HEK293T (cell line): ENCODE measurements at places on chromosomes 12 and 14.

DNA sequence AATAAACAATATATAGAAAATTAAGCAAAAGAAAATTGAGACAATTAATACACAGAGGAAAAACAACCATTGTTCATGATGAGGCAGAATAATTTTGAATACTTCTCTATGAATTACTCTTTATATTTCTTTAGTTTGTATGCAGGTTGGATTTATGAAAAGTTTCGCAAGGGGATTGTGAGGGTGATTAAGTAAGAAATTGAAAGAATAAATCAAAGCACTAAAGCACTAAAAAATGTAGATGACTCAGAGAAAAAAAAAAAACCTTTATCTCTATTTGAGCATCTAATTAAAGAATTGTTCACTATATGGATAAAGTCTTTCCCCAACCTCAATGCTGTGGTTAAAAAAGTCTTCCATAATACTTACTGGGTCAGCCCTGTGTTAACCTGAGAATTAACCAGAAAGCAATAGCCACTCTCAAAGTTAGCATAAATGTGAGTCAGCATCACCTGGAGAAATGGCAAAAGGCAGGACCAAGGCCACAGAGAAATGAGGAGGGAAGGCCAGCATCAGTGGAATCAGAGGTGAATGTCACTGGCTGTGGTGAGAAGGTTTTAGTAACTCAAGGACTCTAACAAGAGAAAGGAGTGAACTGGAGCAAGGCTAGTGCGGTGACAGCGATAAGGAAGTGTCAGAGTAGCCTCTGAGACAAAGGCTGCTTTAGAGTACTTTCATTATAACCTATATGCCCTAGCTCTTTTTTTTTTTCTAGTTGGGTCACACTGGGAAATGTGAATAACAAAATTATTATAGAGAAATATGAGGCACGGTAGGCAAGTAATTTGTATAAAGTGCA is 310.4 kb downstream of the KCNC2 start:
- DNase-seq: no peak

DNA sequence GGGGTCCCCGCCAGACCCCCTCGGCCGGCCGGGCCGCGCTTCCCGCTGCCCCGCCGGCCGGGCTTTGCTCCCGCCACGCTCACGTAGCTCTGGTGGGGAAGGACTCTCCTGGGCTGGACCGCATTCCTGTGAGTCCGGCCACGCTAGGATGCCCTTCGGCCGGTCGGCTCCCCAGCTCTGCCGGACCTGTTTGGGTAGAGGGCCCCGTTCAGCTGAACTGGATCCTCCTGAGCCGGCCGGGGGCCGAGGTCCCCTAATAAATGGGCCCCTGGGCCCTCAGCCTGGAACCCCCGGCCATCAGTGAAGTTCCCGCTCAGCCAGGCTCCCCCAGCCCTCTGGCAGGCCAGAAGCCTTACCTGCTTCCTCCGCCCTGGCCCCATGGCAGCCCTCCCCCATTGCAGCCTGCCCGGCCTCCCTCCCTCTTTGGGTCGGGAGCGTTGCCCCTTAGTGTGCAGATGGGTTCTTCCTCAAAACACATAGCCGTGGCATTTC is 593 bp downstream of the UNC119B start:
- DNase-seq: peak; percentile 42

GRCh38 chr12:131063960-131064359 is 110.3 kb downstream of the ADGRD1 start:
- DNase-seq: no peak

DNA sequence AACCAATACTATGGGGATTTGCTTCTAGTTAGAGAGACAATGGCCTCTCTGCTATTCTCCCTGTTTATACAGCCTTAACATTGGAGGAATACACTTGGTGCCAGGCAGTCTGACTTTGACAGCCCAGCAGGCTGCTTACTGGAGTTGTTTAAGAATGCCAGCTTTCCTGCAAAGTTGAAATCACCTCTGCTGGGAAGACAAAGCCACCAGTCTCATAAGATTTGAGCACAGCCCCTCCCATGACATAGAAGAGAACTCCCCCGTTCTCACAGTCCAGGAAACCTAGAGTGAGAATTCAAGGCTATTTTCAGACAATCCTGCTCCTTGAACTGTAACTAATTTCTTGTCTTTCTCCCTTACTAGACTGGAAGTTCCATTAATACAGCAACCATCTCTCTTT is 21.1 kb upstream of the CATSPERB start:
- no peak for DNase-seq

DNA sequence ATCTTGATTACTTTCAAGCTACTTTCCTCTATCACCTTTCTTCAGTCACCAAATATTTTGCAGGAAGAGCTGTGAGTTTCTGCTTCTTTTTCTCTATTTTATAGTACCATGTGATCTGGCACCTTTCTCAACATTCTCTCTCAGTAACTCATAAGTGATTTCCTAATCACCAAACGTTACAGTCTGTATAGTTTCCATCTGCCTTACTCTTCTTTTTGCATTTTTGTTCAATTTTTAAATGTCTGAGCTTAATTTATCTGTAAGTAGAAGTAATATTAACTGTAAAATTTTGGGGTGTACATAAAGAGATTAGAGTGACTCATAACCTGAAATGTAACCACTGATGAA is 422.1 kb upstream of the SYT1 start:
- DNase-seq: no peak

DNA sequence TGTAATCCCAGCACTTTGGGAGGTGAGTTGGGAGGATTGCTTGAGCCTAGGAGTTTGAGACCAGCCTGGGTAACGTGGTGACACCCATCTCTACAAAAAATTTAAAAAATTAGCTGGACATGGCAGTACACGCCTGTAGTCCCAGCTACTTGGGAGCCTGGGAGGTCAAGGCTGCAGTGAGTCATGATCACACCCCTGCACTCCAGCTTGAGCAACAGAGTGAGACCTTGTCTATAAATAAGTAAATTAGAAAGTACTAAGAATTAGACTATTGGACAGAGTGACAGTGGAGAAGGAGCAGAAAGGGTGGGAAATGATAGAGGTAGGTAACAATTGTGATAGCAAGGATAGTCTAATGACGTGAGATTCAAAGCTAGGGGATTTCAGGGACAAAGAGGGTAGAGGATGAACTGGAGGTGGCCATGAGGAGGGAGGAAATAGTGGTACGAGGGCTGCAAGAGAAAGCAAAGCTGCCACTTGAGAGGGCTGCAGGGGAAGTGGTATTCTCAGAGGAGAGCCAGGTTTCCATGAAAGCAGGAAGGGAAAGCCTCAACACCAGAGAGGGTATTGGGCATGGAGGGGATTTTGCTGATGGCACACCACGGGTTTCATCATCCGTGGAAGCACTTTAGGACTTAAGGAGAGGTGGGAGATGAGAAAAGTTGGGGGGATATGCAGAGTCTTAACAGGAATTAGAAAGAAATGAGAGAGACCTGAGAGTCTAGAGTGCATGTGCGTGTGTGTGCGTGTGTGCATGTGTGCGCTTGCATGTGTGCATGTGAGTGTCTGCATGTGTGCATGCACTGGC is 85.6 kb downstream of the SYNE2 start:
- DNase-seq: no peak

DNA sequence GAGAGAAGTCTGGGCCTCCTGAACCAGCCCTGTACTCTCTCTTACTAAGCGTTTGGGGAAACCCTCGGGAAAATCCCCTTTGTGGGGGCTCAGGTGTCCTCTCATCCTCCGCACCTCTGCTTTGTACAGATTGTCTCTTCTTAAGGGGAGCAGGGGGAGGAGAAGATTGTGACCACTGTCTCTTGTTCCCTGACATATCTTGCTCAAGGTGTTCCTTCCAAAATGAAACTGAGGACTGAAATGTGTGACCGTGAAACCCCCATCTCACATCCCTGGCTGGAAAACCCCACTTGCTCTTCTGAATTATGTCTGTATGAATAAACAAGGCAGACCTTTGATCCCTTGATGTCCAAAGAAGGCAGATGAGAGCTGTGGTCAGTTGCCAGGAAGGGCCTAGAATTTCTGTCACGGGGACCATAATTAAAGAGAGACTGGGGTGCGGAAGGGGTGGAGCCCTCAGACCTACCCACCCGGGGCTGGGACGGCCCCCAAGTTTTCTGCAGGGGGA is 369.8 kb downstream of the AACS start:
- DNase-seq: no peak

DNA sequence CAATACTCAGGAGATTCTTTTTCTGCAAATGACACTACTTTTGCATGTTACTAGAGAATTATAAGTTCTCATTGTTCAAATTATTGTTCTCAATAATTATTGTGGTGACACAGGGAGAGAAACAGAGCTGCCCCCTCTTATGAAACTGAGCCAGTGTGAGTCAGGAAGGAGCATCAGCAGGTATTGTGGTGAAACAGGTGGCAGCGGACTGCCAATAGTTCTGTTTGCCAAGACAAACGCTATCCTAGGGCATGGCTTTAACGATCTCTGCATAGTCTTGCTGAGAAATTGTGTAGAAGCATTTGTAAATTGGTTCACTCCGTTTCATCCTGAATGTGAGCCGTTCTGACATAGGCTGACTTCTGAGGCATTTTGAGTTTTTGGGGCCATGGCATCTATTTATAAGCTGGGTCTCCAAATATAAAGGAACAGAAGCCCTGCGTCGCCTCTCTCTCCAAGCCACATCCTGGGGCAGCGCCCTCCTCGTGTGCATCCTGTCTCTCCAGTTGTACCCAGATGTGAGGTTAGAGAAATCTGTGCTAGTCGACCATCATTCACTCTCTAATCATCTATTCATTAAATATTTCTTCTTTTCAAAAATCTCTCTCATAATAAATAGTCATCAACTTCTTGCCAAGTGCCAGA is 15.8 kb upstream of the PPP4R4 start:
- DNase-seq: no peak

GRCh38 chr14:56528927-56529326 is 50.7 kb upstream of the TMEM260 start:
- no peak for DNase-seq

- DNase-seq: no peak
These were observed 12.0 kb downstream of the IGF1 start for GRCh38 chr12:102468261-102468915.

DNA sequence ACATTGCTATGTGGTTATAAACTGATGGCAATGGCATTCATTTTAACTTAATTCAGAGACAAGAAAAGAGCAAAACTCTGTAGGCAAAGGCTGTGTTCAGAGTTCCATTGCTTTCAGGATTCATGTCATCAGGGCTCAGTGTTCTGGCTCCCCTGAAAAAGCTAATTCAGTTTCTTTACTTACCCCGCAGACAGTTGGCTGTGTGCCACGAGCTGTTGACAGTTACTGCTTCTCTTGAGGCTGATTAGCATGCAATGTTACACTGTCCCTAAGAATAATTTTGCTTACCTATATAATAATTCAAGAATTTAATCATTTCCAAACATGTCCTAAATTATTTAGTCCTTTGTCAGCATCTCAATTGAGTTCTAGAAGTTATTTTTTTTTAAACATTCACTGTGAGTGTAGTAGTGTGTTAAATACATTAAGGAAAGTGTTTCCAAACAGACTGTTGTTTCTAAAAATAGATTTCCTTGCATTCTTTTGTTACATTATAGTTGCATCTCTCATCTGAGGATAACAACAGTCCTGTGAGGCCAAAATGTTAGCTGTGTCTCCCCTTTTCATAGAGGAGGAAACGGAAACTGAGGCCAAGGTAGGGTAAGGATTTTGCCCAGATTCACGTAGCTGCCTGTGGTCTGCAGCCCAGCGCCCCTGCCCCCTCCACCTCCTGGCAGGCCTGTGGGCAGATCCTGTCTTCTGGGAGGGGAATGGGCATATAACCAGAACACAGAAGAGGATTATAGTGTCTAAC is 98.6 kb downstream of the PELI2 start:
- DNase-seq: no peak

DNA sequence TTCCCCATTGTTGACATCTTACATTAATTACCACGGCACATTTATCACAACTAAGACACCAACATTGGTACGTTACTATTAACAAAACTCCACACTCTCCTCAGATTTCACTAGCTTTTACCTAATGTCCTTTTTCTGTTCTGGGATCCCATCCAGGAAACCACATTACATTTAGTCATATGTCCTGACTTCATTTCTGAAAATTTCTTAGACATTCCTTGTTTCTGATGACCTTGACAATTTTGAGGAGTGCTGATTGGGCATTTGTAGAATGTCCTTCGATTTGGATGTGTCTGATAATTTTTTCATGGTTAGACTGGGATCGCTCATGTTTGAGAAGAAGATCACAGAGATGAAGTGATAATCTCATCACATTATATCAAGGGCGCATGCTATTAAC is 34.6 kb upstream of the ACSM4 start:
- no peak for DNase-seq

- no peak for DNase-seq
These were observed 55.0 kb upstream of the PSMC1 start for GRCh38 chr14:90201344-90201743.

DNA sequence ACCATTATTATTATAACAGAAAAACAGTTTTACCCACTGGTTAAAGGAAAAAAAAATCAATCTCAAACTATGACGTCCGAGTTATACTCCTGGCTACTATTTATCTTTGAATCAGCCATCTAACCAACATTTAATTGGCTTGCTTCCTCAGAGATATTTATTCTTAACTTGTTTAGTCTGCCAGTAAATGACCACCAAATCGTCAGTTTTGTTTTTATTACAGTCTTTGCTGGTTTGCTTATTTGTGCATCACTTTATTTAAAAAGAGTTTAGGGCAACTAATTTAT is 71.2 kb downstream of the RASSF8 start:
- DNase-seq: no peak

GRCh38 chr14:76771437-76771980 is 10.2 kb downstream of the VASH1 start:
- no peak for DNase-seq

DNA sequence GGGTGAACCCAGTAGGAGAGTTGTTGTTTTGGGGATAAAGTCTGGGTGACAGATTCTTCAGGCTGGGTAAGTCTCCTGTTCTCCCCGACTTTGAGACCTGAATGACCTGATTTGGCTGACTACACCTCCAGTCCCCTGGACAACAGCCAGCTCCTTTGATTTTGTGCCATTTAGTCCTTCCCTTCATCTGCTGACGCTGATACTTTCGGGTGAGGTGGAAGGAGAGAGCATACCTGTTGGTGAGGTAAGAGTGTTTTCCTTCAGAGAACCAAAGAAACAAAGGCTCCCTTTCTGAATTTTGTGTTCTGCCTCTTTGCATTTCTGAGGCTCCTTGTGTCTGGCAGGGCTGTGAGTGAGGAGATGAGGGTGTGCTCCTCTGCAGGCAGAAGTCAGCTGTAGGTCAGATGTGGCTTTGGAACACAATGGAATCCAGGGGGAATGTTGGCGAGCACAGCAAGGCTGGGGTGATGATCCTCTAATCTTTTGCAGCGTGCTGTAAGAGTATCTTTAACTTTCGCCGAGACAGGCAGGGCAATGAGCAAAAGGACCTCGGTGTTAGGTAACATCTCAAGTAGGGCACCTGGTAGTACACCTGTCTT is 12.1 kb downstream of the ETV6 start:
- DNase-seq: no peak

DNA sequence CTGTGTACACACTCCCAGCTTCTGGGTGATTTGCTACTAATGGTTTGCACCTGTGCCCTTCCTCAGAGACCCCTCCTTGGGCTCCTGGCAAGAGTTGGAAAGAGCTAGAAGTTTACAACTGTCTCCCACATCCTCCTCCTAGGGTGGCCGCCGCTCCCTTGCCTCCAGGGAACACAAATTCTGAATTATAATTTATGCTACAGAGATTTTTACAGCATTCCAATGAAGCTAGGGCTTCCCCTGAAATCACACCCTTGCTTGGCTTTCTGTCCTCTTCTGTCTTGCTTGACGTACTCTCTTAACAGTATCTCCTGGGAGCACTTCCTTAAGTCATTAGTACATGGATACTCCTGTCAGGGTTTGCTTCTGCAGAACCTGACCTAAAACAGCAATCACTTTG is 180.2 kb downstream of the KCNA5 start:
- no peak for DNase-seq

GRCh38 chr12:105436636-105437035 is 106.1 kb downstream of the C12orf75 start:
- DNase-seq: no peak
